HepG2 (cell line): ENCODE measurements at places on chromosomes 5 and 9. TPM values are rescaled to one million over a fixed set of nuclear protein-coding genes. Genes with fewer than 3 reads are reported as not detected.

DNA sequence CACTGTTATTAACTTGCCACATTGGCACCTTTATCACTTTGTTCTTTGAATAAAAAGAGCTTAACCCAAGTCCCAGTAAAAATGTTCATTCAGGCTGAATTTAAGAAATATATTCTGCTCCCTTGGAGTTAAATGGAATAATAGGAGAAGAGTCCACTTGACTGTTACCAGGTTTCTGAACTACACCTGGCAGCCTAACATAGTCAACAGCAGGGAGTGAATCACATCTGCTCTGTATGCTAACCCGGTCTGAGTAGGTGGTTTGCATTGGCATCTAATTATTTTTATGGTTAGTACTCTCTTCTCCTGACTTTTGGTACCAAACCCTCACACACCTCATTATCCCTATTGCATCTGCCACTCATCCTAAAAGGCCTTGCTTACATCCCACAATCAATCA is 86.7 kb downstream of the STK32A start:
- H3K4me1 ChIP-seq = no peaks in the 10 kb centered on the region
- no peaks in the 10 kb centered on the region for H3K27me3 ChIP-seq
- no peaks in the 10 kb centered on the region for H3K36me3 ChIP-seq
- H3K4me3 ChIP-seq = no peak overlapping the region
- DNase-seq = no peak

DNA sequence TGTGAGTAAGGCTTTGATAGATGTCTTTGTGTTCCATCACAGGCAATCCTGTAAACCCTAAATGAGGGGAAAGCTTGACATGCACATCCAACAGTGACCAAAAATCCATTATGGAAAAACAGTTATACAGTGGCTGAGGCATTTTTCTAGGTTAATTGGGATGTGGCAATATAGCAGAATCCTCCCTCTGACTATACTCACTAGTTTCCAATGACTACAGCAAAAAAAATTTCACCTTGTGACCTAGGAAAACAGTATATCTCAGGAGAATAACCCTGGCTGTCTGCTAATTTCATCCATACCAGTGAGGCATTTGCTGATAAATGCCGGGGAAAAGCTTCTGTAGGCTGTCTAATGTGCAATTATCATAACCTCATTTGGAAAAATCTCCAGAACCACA is 49.9 kb upstream of the SNCAIP start:
- no peaks in the 10 kb centered on the region for H3K27me3 ChIP-seq
- DNase-seq = no peak
- no peaks in the 10 kb centered on the region for H3K4me1 ChIP-seq
- no peak overlapping the region for H3K27ac ChIP-seq
- H3K36me3 ChIP-seq = no peaks in the 10 kb centered on the region
- no peak overlapping the region for H3K4me3 ChIP-seq

DNA sequence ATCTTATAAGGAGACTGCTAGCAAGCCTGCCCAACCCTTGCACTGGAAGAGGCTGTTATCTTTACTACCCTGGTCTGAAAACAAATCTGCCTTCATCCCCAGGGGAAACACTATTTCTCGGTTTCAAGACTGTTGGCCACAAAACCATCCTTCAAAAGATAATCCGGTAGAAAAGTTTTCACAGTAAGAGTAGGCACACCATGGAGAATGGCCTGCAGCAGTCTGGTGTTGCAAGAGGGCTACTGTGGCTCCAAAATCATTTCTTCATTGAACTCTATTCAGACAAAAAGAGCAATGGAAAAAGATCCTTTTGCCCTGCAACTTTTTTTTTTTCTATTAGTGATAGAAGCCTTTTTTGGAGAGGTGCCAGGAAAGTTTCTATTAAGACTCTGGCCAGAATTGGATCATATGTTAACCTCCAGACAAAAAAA is 163.9 kb downstream of the ARHGEF28 start:
- DNase-seq = no peak
- peaks cover 11% of the 10 kb centered on the region for H3K4me1 ChIP-seq
- peaks cover 3% of the 10 kb centered on the region for H3K36me3 ChIP-seq

- H3K27me3 ChIP-seq = no peaks in the 10 kb centered on the region
- DNase-seq = no peak
- H3K4me1 ChIP-seq = no peaks in the 10 kb centered on the region
These were observed 15.3 kb downstream of the STOM start for GRCh38 chr9:121354762-121355161.

DNA sequence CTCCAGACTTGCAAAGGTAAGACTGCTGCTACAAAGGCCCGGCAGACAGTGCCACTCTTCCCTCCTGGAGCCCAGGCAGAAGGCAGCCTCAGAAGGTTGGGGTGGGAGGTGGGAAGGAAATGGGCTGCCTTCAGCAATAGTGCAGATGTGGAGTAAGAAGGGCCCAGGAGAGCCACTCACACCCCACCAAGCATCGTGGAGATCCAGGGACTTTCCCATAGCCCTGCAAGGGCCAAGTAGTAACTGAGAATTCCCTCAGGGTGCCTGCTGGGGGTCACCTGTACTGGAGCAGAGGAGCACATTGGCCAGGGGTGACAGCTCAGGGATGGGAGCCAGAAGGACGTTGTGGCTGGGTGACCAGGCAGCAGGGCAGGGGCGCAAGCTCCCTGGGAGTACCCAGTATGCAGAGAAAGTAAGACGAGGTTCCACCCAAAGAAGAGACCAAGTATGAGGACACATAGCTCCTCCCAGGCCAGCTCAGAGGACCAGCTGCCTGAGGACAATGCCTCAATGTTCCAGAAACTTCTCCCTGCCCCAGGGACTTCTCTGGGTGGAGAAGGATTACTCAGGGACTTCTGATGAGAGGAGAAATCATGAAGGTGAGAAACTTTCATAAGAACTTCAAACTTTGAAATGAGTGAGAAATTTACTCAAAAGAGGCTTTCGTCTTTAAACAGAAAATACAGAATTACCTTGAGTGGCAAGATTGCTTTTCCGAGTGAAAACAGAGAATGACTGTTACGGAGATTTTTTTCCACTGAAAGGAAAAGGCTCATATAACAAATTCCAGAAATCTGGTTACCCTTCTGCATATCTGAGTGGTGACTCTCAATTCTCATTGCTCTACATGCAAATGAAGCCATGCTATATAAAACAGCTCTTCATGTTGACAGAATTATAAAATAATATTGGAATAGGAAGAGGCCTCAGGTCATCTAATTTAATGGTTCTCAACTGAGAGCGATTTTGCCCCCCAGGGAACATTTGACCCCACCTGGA is 87.9 kb upstream of the TRIO start:
- H3K4me3 ChIP-seq = no peak overlapping the region
- H3K4me1 ChIP-seq = no peaks in the 10 kb centered on the region
- H3K27ac ChIP-seq = no peak overlapping the region
- no peak for DNase-seq
- H3K36me3 ChIP-seq = no peaks in the 10 kb centered on the region

- no peaks in the 10 kb centered on the region for H3K27me3 ChIP-seq
- H3K4me3 ChIP-seq = no peak overlapping the region
- no peaks in the 10 kb centered on the region for H3K4me1 ChIP-seq
- no peak overlapping the region for H3K27ac ChIP-seq
- H3K36me3 ChIP-seq = no peaks in the 10 kb centered on the region
These were observed 129.4 kb upstream of the GPR151 start for GRCh38 chr5:146645342-146645741.

DNA sequence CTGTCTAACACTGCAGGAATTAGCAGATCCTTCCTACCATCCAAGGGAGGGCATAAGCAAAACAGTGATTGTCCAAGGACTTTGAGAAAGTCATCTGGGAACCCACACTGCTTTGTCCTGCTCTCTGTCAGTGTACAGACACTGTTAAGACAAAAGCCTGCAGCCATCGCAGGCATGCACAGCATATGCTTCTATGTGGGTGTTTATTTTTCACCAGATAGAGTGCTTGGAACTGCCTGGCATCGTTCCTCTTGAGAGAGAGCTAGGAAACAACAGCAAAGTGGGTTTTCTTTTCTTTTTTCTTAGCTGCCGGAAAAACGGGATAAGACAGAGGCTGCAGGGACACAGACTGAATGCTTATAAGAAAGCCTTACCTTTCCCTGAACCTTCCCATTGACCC is 212.3 kb downstream of the ICE1 start:
- H3K27ac ChIP-seq = no peak overlapping the region
- no peaks in the 10 kb centered on the region for H3K4me1 ChIP-seq
- peaks cover 13% of the 10 kb centered on the region; the same call in 2 of the 3 replicates for H3K27me3 ChIP-seq
- H3K36me3 ChIP-seq = no peaks in the 10 kb centered on the region

GRCh38 chr9:137366445-137366810 is 56.5 kb downstream of the EXD3 start:
- H3K36me3 ChIP-seq = no peaks in the 10 kb centered on the region
- no peak overlapping the region for H3K4me3 ChIP-seq
- H3K27ac ChIP-seq = no peak overlapping the region
- H3K27me3 ChIP-seq = peaks cover 10% of the 10 kb centered on the region; the same call in 1 of the 3 replicates
- DNase-seq = no peak

DNA sequence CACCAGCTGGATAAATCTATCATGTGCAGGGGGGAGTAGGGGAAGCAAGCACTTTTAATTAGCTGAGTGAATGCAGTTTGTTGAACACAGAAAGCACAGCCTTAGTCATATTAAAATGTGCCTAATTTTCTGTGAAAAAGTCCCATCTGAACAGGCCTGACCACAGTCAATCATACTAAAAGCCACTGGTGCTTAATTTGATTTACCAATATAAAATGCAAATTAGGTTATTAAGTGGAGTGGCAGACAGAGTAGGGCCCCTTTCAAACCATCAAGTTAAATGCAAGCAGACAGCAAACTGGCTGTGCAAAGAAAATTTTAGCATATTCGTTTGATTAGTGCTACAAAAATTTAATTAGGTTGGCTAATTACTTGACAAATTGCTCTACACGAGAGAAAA is 176.1 kb downstream of the ISL1 start:
- H3K27ac ChIP-seq = no peak overlapping the region
- H3K36me3 ChIP-seq = no peaks in the 10 kb centered on the region
- no peaks in the 10 kb centered on the region for H3K27me3 ChIP-seq

GRCh38 chr5:55691265-55692105 is 20.6 kb downstream of the SLC38A9 start:
- peaks cover 32% of the 10 kb centered on the region for H3K4me1 ChIP-seq
- H3K27me3 ChIP-seq = no peaks in the 10 kb centered on the region; the same call in 1 of the 2 replicates
- H3K4me3 ChIP-seq = peak overlapping the region; percentile 25; the same call in 1 of the 2 replicates
- H3K27ac ChIP-seq = peak overlapping the region; percentile 46

GRCh38 chr9:135256581-135257354 is 169.3 kb downstream of the OLFM1 start:
- no peak for DNase-seq
- H3K27me3 ChIP-seq = peaks cover 58% of the 10 kb centered on the region; the same call in 2 of the 3 replicates
- H3K4me3 ChIP-seq = no peak overlapping the region
- no peak overlapping the region for H3K27ac ChIP-seq

- DNase-seq = no peak
- H3K27ac ChIP-seq = no peak overlapping the region
- no peaks in the 10 kb centered on the region for H3K36me3 ChIP-seq
- H3K27me3 ChIP-seq = no peaks in the 10 kb centered on the region
These were observed 23.4 kb upstream of the RFX3 start for GRCh38 chr9:3549225-3549624.

GRCh38 chr9:91533382-91533781 is 109.8 kb upstream of the NFIL3 start:
- no peak overlapping the region for H3K4me3 ChIP-seq
- H3K27ac ChIP-seq = no peak overlapping the region
- peaks cover 21% of the 10 kb centered on the region for H3K4me1 ChIP-seq
- DNase-seq = no peak
- no peaks in the 10 kb centered on the region for H3K36me3 ChIP-seq

DNA sequence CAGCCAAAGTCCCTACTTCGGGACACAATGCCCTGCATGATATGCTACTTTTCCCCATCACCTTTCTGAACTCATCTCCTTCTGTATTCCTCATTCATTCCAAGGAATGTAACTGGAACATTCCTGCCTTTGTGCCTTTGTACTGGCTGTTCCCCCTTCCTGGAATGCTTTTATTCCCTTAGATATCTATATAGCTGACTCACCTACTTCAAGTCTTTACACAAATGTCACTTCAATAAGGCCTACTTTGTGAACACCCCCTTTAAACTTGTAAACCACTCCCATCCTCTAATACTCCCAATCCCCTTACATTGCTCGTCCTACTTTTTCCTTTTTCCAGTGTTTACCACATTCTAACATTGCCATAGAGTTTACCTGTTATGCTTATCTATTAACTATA is 2.4 kb downstream of the NOL6 start:
- DNase-seq = no peak
- no peaks in the 10 kb centered on the region; the same call in 2 of the 3 replicates for H3K27me3 ChIP-seq
- H3K4me3 ChIP-seq = no peak overlapping the region

DNA sequence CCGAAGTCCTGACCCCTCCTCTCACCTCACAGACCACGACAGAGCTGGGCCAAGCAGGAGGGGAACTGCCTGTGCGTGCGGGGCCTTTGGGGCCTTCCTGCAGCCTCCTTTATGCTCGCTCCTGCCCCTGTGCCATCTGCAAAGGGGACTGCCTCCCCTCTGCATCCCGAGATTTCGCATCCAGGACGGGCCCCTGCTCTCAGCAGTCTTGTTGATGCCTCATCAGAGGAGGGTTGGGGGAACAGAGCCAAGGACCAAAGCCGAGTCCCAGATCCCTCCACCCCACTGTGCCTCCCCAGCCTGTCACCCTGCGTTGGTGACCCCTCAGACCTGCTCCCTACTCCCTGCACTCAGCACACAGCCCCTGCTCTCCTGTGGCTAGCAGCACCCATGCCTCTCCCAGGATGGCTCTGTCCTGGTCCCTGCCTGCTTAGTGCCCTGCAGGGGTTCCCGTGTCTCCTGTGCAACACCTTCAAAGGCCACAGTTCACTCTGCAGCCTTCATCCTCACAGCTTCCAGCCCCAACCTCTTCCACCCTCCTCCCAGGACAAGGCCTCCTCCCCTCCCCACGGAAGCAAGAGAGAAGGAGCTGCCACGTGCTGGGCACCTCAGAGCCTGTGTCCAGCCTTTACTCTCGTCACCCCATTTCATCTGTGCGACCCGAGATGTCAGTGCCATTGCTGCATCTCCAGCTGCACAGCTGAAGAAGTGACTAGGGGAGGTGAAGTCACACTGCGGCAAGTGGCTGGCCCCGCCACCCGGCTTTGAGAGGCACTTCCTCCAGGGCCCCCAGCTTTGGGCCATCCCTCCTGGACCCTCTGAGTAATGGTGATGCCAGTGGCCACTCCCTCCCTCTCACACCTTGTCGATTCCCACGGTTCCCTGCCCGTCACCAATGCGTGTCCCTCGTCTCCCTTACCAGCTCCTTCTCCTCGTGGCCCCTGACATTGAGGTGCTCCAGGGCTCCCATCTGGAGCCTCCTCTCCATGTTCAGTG is 62.6 kb upstream of the LRRTM2 start:
- DNase-seq = no peak
- H3K27ac ChIP-seq = no peak overlapping the region
- H3K27me3 ChIP-seq = no peaks in the 10 kb centered on the region
- H3K4me1 ChIP-seq = no peaks in the 10 kb centered on the region
- H3K4me3 ChIP-seq = no peak overlapping the region

- DNase-seq = peak; percentile 45
- no peaks in the 10 kb centered on the region for H3K36me3 ChIP-seq
- no peak overlapping the region for H3K27ac ChIP-seq
- H3K27me3 ChIP-seq = no peaks in the 10 kb centered on the region
- H3K4me3 ChIP-seq = no peak overlapping the region
These were observed 113.1 kb upstream of the ACOT12 start for GRCh38 chr5:81506900-81507588.

PCDHGA1 gene
- total RNA-seq = 0.04 and 0.31 TPM in 2 replicates

DDX4 gene
- not detected in 2 replicates for total RNA-seq

HAVCR1 gene
- total RNA-seq = 0.77 and 0.93 TPM in 2 replicates

PIP5K1B gene
- total RNA-seq = 15.8 and 20.9 TPM in 2 replicates

PCDHGC5 gene
- total RNA-seq = not detected in 2 replicates

GFI1B gene
- total RNA-seq = 0.51 TPM in 1 of 2 replicates, not detected in the other

PCDHGA12 gene
- total RNA-seq = 0.13 TPM in 1 of 2 replicates, not detected in the other

ACSL6 gene
- 2.5 and 3.7 TPM in 2 replicates for total RNA-seq

SPACA9 gene
- total RNA-seq = 0.13 and 0.15 TPM in 2 replicates
